SJSA1 (cell line): ENCODE measurements at places on chromosomes 5 and 9. TPM values are rescaled to one million over a fixed set of nuclear protein-coding genes. Genes with fewer than 3 reads are reported as not detected.

DNA sequence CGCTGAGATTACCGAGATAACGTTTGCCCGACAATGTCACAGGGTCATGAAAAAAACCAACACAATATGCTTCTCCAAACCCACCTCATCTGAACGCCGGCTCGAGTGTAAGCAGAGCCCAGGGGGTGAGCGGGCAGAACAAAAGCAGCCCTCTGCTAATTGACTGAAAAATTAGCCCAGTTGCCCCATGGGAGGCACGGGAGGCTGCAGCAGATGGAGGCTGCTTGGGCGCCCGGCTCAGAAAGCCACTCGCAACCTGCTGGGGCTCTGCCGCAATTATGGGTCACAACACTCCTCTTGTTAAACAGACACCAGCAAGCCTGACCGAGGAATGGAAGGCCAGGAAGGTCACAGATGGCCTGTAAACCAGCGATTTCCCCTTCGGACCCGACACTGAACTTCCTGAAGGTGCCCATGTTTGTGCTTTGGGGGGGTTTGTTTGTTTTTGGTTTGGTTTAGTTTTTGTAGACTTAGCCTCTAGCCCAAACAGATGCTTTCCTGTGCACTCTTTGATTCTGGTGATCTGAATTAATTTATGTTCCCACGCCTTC lies 104.6 kb upstream of the IRX1 start:
- no peaks in the 10 kb centered on the region for H3K27me3 ChIP-seq
- no peaks in the 10 kb centered on the region for H3K4me1 ChIP-seq
- H3K36me3 ChIP-seq, result no peaks in the 10 kb centered on the region
- no peak overlapping the region for H3K4me3 ChIP-seq
- no peak for DNase-seq

- no peaks in the 10 kb centered on the region for H3K4me1 ChIP-seq
- no peaks in the 10 kb centered on the region for H3K36me3 ChIP-seq
- no peak overlapping the region for H3K4me3 ChIP-seq
- H3K27ac ChIP-seq, result no peak overlapping the region
- H3K27me3 ChIP-seq, result no peaks in the 10 kb centered on the region
Observed at GRCh38 chr5:99621772-99622681, 693.2 kb upstream of the CHD1 start.

GRCh38 chr9:117018966-117019617 lies 332.0 kb downstream of the TRIM32 start:
- no peak overlapping the region for H3K4me3 ChIP-seq
- no peak for DNase-seq
- no peak overlapping the region for H3K27ac ChIP-seq
- H3K27me3 ChIP-seq, result no peaks in the 10 kb centered on the region

GARIN3 gene
- total RNA-seq, result not detected in 2 replicates

- no peak overlapping the region for H3K4me3 ChIP-seq
Observed at GRCh38 chr9:71652480-71652879, 115.8 kb downstream of the CEMIP2 start.

DNA sequence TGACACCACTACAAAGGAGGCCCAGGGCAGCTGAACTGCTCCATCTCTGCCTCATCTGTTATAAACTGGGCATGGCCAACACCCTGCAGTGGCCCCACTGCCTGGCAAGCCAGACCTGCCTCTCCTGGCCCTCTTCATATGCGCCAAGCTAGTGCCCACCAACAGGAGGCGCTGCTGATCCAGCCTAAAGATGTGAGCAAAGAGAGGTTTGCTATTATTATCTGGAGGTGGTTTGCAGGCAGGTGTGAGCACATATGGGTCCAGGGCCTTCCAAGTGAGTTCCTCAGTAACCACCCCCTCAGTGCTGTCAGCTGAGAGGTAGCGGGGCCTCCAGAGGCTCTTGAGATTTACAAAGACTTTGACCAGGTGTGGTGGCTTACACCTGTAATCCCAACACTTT lies 232.2 kb downstream of the SYK start:
- no peak for DNase-seq
- no peak overlapping the region for H3K27ac ChIP-seq
- H3K4me3 ChIP-seq, result no peak overlapping the region
- no peaks in the 10 kb centered on the region for H3K36me3 ChIP-seq
- H3K27me3 ChIP-seq, result no peaks in the 10 kb centered on the region
- peaks cover 34% of the 10 kb centered on the region for H3K4me1 ChIP-seq

DNA sequence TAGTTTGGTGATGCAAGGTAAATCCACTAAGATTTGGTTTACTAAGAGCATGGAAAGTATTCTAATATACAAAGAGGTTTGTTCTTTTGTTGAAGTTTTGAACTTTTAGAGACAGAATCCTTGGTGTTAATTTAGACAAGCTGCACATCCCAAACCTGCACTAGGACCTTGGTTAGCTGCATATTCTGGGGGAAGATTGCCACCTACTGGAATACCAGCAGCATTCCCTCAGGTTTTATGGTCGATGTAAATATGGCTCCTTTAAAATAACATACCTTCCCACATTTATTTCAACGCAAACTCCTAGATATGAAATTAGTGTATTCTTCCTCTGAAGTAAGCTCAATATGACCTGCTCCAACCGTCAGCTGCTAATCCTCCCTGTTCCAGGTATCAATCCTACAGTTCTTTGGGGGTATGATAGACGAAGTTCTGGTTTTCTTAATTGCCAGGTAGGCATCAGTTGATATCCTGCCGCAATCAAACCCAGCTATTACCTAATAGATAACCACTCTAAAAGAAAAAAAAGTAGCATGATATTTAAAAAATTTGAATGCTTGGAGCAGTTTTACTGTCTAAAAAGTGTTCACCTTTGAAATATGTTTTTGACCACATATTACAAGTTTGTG lies 624.1 kb downstream of the ISL1 start:
- no peaks in the 10 kb centered on the region for H3K36me3 ChIP-seq
- H3K4me3 ChIP-seq, result no peak overlapping the region
- no peaks in the 10 kb centered on the region for H3K4me1 ChIP-seq
- no peak overlapping the region for H3K27ac ChIP-seq
- H3K27me3 ChIP-seq, result no peaks in the 10 kb centered on the region

DNA sequence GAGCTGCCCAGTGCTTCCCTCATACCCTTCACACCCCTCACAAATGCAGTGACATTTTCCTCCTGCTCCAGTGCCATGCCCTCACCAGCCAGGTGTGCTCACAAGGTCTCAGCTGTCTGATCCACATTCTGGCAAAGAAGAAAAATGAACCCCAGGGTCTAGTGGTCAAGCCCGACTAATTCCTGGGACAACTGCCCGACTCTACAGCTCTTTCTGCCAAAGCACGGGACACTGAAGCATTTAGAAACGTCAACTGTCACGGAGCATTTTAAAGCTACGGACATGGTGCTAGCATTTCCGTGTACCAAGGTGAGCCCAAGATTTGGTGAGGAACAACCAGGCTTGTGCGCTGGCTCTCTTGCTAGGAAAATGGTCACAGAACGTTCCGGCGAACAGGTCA lies 56.8 kb upstream of the PHYKPL start:
- no peaks in the 10 kb centered on the region for H3K36me3 ChIP-seq
- H3K27ac ChIP-seq, result no peak overlapping the region
- no peak overlapping the region for H3K4me3 ChIP-seq
- DNase-seq, result no peak
- H3K27me3 ChIP-seq, result no peaks in the 10 kb centered on the region
- H3K4me1 ChIP-seq, result no peaks in the 10 kb centered on the region

- H3K4me1 ChIP-seq, result peaks cover 56% of the 10 kb centered on the region
- no peak overlapping the region for H3K4me3 ChIP-seq
- peak; percentile 84 for DNase-seq
- peaks cover 94% of the 10 kb centered on the region for H3K36me3 ChIP-seq
- H3K27ac ChIP-seq, result peak overlapping the region; percentile 58
Observed at GRCh38 chr9:128892221-128892921, 10.4 kb downstream of the LRRC8A start.

DNA sequence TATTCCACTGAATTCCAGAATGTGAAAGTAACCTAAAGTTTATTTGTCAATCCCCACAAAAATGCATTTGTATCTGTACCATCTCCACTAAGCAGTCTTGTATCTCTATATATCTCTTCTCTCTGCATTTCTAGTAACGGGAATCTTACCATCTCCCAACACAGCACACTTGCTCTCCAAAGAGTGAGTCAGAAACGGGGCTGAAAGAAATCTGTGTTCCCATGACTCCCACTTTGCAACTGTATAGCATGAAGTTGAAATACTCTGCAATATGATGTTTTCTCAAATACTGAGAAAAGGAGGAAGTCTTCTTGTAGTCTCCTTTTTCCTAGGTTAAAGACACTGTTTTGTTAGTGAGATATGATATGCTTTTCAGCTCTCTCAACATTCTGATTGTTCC lies 848.8 kb upstream of the ACO1 start:
- no peak overlapping the region for H3K27ac ChIP-seq
- no peaks in the 10 kb centered on the region for H3K27me3 ChIP-seq
- no peaks in the 10 kb centered on the region for H3K36me3 ChIP-seq

GRCh38 chr9:133944746-133945135 lies 47.4 kb downstream of the VAV2 start:
- no peaks in the 10 kb centered on the region for H3K27me3 ChIP-seq
- no peak for DNase-seq
- no peak overlapping the region for H3K4me3 ChIP-seq

GRCh38 chr9:129317179-129318011 lies 139.3 kb upstream of the IER5L start:
- no peak for DNase-seq
- no peaks in the 10 kb centered on the region for H3K36me3 ChIP-seq
- no peak overlapping the region for H3K27ac ChIP-seq
- H3K4me3 ChIP-seq, result no peak overlapping the region
- peaks cover 12% of the 10 kb centered on the region for H3K4me1 ChIP-seq
- no peaks in the 10 kb centered on the region for H3K27me3 ChIP-seq

DNA sequence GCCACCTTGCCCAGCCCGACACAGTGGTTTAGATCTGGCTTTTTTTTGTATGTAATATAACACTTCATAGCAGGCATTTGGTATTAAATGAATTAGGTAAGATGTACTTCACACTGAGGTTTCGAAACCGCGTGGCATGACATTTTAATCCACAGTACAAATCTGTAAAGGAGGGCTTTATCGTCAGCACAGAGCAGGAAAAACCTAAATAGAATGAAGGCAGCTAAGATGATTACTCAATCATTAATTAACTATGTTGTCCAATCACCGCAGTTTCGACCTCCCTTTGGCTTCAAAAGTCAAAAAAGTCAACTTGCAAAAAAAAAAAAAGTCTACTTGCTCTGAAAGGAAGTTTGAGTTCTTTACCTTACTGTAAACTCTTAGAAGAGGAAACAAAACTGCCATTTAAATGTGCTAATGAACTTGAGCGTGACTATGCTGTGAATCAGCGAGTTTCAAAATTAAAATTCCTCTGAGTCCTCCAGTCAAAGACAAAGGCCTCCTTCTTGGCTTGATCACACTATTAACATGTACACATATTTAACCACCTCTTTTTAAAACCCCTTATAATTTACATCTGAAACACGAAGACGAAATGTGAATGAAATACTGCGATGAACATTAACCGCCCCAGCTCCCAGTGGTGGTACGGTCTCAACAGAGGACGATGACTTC lies 698 bp upstream of the SEC24A start:
- peak overlapping the region; percentile 82 for H3K4me3 ChIP-seq
- H3K27ac ChIP-seq, result peak overlapping the region; percentile 90
- H3K36me3 ChIP-seq, result peaks cover 17% of the 10 kb centered on the region

- no peak overlapping the region for H3K4me3 ChIP-seq
- DNase-seq, result no peak
- no peaks in the 10 kb centered on the region for H3K4me1 ChIP-seq
- no peak overlapping the region for H3K27ac ChIP-seq
- no peaks in the 10 kb centered on the region; the same call in 1 of the 2 replicates for H3K36me3 ChIP-seq
Observed at GRCh38 chr9:131885144-131885609, 145.3 kb upstream of the RAPGEF1 start.

DNA sequence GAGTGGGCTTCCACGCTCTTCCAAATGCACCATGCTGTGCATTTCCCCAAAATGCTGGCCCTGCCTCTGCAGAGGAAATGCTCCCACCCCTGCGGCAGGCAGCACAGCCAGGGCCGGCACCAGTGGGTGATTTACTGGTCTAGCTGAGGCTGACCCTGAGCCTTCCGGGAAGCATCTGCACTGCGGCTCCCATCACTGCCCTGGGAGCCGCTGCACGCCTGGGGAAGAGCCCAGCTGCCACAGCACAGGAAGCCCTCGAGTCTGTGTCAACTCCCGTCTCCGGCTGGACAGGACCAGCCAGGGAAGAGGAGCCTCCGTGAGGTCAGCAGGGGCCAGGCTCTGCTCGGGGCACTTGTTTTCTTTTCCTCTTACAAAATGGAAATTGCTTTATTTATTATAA lies 25.1 kb upstream of the EEIG1 start:
- DNase-seq, result no peak
- H3K27ac ChIP-seq, result no peak overlapping the region
- H3K36me3 ChIP-seq, result no peaks in the 10 kb centered on the region
- peaks cover 26% of the 10 kb centered on the region for H3K4me1 ChIP-seq

TLX3 gene
- not detected in 2 replicates for total RNA-seq

CCDC171 gene
- total RNA-seq, result 0.47 and 0.53 TPM in 2 replicates

DNA sequence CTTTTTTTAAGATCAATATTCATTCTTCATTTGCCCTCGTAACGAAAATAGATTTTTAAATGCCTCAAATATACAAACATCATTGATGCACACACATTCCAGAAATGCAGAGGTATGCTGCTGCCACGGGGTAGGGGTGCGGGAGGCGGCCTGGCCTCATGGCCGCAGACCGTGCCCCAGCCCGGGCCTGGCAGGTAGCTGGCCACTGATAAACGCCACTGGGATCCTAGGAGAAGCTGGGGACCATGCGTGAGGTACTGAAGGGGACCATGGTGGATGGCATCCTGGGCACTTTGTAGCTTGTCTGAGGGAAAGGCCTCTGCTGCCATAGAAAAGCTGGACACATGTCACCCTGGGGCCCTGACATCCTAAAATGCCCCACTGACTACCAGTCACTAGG lies 6.5 kb downstream of the ORM2 start:
- H3K36me3 ChIP-seq, result peaks cover 2% of the 10 kb centered on the region; the same call in 1 of the 2 replicates
- H3K27ac ChIP-seq, result no peak overlapping the region
- no peaks in the 10 kb centered on the region for H3K27me3 ChIP-seq
- H3K4me1 ChIP-seq, result no peaks in the 10 kb centered on the region
- no peak for DNase-seq

- H3K4me3 ChIP-seq, result no peak overlapping the region
- DNase-seq, result no peak
- no peaks in the 10 kb centered on the region for H3K4me1 ChIP-seq
- no peak overlapping the region for H3K27ac ChIP-seq
- H3K27me3 ChIP-seq, result no peaks in the 10 kb centered on the region
Observed at GRCh38 chr5:39083968-39084367, 9.8 kb upstream of the RICTOR start.

GRCh38 chr9:72476617-72477437 lies 44.6 kb upstream of the TMC1 start:
- H3K36me3 ChIP-seq, result no peaks in the 10 kb centered on the region
- DNase-seq, result peak; percentile 42
- no peak overlapping the region for H3K4me3 ChIP-seq
- H3K27ac ChIP-seq, result peak overlapping the region; percentile 70; the same call in 1 of the 2 replicates

TNC gene
- 35.7 and 37.6 TPM in 2 replicates for total RNA-seq

DNA sequence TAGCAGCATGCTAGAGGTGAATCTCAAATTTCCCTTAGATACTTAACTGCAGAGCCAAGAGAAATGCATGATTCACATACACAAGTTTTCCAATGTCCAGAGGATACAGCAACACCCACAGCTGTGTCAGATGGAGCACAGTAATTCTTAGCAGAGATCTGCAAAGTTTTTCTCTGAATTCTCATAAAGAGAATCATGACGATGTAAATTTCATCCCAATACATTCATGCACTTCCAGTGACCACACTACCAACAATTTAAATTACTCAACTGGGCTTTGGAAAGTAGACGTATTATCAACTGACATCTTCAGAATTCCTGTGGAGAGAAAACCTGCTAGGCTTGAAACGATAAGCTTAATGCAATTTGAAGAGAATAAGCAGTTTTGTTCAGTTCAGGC lies 378.8 kb upstream of the TLE4 start:
- H3K27me3 ChIP-seq, result no peaks in the 10 kb centered on the region
- peaks cover 10% of the 10 kb centered on the region for H3K4me1 ChIP-seq
- no peak overlapping the region for H3K4me3 ChIP-seq
- H3K27ac ChIP-seq, result no peak overlapping the region
- no peaks in the 10 kb centered on the region for H3K36me3 ChIP-seq
